Placental pericyte (primary cell): ENCODE measurements at places on chromosomes 3 and 15. TPM values are rescaled to one million over a fixed set of nuclear protein-coding genes. Genes with fewer than 3 reads are reported as not detected.

ARHGEF3 gene
- 10.0 and 27.4 TPM in 2 replicates for total RNA-seq

ITGB5 gene
- 247 and 383 TPM in 2 replicates for total RNA-seq

GOLGA6L4 gene
- total RNA-seq, result 0.66 and 1.1 TPM in 2 replicates

CHRNA5 gene
- 0.66 and 2.0 TPM in 2 replicates for total RNA-seq

CMTM8 gene
- not detected in 2 replicates for total RNA-seq

LOXL1 gene
- total RNA-seq, result 42.2 and 100 TPM in 2 replicates

OSBPL10 gene
- total RNA-seq, result 20.3 and 21.4 TPM in 2 replicates

GRK7 gene
- total RNA-seq, result not detected in 2 replicates

TLR9 gene
- not detected in 2 replicates for total RNA-seq

ALDH1A2 gene
- 0.86 and 2.0 TPM in 2 replicates for total RNA-seq

ITIH3 gene
- total RNA-seq, result 0.14 TPM in 1 of 2 replicates, not detected in the other

SLC9C1 gene
- total RNA-seq, result not detected in 2 replicates

ABI3BP gene
- total RNA-seq, result 1.4 and 5.9 TPM in 2 replicates

TRIM71 gene
- total RNA-seq, result not detected in 2 replicates

STRIT1 gene
- total RNA-seq, result not detected in 2 replicates

FAM107A gene
- 0.14 TPM in 1 of 2 replicates, not detected in the other for total RNA-seq

VEPH1 gene
- 30.6 and 131 TPM in 2 replicates for total RNA-seq

TBC1D23 gene
- total RNA-seq, result 56.0 and 66.6 TPM in 2 replicates

ANO10 gene
- total RNA-seq, result 43.3 and 48.5 TPM in 2 replicates

CIB1 gene
- total RNA-seq, result 21.9 and 37.0 TPM in 2 replicates

TMEM40 gene
- 0.86 TPM in 1 of 2 replicates, not detected in the other for total RNA-seq

PPP2R3A gene
- 7.4 and 26.1 TPM in 2 replicates for total RNA-seq

MYRIP gene
- total RNA-seq, result not detected in 2 replicates

SERINC4 gene
- not detected in 2 replicates for total RNA-seq

FGF12 gene
- 0.14 TPM in 1 of 2 replicates, not detected in the other for total RNA-seq

SLC22A14 gene
- under 0.01 and 0.14 TPM in 2 replicates for total RNA-seq

DTWD1 gene
- 21.0 and 34.8 TPM in 2 replicates for total RNA-seq

CHRD gene
- total RNA-seq, result under 0.01 and 0.29 TPM in 2 replicates

TMEM43 gene
- 109 and 112 TPM in 2 replicates for total RNA-seq

TM4SF1 gene
- 44.9 and 282 TPM in 2 replicates for total RNA-seq

NR2E3 gene
- 0.57 TPM in 1 of 2 replicates, not detected in the other for total RNA-seq

AGBL1 gene
- total RNA-seq, result not detected in 2 replicates

SPRED1 gene
- 28.0 and 119 TPM in 2 replicates for total RNA-seq

SAMMSON gene
- total RNA-seq, result not detected in 2 replicates

ECE2 gene
- not detected in 2 replicates for total RNA-seq
